ENCODE measurements at places on chromosomes 16 and 17.

GRCh38 chr17:52158450-52159042, at the start of gene CA10:
TSS of gene CA10 (minus strand) at chr17:52158714.
- peak; percentile 14 for DNase-seq

GRCh38 chr17:47852113-47852949, 1.4 kb upstream of the SP6 start:
- DNase-seq = no peak

- DNase-seq = peak; percentile 25
Observed at GRCh38 chr17:73710095-73710592, 65.9 kb upstream of the SDK2 start.

DNA sequence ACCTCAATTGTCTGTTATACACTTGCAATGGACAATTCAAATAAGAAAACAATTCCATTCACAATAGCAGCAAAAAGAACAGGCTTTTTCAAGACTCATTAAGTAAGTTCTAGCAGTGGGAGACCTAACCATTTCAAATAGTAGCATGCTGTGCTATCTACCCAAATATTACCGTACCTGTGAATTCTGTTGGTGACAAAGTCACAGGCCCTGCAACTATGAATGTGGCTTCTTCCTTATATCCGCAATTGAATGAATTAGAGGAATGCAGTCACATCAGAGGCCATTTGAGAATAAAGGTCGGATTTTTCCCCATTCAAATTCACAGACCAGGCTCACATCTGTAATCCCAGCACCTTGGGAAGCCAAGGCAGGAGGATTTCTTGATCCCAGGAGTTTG, 800 bp upstream of the NME4 start:
- DNase-seq = no peak

GRCh38 chr17:66935717-66936116, 28.8 kb upstream of the CACNG4 start:
- DNase-seq = no peak

DNA sequence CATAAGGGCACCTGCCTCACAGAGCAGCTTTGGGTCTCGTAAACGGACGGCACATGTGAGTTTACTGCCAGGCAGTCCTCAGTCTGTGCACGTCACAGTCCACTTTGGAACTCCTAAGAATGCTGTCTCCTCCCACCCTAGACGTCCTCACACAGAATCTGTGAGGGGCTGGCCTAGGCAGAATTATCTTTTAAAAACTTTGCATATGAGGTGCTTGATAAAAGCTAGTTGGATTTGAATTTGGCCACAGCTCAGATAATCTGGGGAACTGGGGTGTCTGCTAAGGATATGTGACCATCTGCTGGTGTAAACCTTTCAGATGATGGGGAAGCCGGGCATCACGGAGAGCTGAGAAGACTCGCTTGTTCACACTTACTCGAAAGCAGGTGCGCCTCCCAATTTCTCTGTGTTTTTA, 64.4 kb downstream of the METRNL start:
- no peak for DNase-seq

DNA sequence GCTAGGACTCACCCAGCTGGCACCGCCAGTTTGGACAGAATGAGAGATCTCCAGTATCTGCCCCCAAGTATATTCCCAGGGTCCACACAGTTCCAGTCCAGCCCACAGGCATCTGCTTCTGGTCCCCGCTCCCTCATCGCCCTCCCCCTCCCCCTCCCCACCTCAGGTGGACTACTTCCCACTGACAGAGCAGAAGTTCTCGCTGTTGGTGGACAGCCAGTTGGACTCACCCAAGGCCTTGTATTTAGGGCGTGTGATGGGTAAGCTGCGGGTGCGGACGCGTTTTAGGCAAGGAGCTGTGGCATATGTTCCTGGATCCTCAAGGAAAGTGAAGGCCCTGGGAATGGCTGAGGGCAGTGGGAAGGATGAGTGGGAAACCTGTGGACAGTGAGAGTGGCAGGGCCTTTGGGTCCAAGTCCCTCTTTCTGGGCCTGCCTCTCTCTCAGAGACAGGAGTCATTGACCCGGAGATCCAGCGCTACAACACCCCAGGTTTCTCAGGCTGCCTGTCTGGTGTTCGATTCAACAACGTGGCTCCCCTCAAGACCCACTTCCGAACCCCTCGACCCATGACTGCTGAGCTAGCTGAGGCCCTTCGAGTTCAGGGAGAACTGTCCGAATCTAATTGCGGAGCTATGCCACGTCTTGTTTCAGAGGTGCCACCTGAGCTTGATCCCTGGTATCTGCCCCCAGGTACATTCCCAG, 14.9 kb downstream of the CNTNAP1 start:
- no peak for DNase-seq

DNA sequence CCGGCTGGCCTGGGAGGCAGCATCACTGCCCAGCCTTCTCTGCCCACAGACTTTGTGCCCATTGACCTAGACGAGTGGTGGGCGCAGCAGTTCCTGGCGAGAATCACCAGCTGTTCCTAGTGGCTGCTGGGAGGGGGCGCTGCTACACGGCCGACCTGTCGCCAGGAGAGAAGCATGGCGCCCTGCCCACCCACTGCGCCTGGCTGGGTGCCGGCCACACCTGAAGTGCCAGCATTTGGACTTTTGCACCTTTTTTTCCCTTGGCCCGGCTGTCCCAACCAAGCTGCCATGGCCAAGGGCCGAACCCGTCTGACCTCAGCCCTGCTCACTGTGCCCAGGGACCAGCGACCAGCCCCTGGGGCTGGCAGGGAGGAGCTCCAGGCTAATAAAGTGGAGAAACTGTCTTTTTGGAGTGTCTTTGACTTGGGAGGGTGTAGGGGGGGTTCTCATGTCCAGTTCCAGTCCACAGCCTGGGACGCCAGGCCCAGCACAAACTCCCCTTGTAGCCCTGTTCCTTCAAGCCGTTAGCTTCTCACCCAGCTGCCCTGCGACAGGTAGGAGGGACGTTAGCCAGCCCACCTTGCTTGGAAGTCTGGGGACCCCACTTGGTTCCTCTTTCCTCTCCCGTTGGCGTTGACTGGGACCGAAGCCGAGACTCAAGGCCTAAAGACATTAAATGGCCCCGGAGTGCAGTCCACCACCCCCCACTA, 939 bp upstream of the WDR90 start:
- DNase-seq = no peak

DNA sequence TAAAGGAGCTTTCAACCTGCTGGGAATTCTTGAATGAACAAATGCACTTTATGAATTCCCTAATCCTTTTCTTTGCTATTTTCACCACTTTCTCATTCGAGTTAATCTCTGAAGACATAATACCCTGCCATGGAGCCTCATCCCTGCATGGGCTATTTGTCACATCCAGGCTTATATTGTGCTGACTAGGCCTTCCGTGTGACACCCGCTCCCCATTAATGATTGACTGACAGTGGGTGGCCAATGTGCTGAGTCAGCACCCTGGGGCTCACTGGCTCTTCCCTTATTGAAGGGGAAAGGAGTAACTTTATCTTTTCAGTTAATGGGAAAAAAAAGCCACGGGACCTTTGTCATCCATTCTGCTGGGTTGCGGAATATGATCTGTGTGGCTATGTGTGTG, 1024.8 kb upstream of the EEF2KMT start:
- no peak for DNase-seq

DNA sequence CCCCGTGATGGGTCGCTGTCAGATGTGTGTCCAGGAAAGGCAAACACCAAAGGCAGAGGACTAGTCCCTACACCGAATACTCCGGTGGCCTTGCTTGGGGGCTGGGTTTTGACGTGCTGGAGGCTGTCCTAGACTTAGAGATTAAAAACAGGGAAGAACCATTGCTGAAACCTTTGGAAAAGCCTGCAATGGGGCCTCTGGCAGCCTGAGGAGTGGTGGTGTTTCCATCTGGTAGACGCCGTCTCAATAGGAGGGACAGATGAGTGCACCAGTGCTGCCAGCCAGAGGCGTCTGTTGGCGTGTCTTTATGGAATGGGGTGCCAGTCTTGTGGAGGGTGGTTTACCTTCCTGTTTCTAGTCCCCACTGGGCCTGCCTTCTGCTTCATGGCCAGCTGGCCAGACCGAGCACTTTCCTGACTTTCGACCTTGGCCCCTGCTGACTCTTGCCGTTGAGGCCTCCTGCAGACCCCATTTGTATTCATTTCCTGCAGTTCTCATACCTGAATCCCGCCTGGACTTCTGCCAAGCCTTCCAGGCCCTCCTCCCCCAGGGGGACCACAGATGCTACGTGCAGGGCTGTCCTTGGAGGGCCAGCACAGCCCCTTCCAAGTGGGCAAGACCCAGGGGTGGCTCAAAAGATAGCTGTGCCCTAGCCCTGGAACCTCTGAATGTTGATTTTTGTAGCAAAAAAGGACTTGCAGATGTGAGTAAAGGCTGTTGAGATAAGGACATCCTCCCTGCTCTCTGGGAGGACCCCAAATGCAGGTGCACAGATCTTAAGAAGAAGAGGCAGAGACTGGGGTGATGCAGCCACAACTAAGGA, 1.9 kb upstream of the DNASE1 start:
- no peak for DNase-seq

GRCh38 chr17:31802502-31802901, 56.5 kb downstream of the COPRS start:
- DNase-seq = no peak

DNA sequence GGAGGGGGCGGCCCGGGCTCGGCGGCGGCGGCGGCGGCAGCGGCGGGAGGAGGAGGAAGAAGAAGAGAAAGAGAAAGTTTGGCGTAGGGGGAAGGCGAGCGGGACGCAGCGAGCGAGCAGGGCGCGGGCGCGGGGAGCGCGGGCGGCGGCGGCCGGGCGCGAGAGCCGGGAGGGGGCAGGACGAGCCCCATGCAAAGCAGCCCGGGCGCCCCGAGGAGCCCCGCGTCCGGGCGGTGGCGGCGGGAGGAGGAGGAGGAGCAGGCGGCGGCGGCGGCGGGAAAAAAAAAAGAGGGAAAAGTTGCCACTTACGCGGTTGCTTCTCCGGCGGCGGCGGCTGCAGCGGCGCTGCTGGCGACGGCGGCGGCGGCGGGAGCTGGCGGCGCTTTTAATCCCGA, 10.3 kb upstream of the ZFHX3 start:
- DNase-seq = no peak

DNA sequence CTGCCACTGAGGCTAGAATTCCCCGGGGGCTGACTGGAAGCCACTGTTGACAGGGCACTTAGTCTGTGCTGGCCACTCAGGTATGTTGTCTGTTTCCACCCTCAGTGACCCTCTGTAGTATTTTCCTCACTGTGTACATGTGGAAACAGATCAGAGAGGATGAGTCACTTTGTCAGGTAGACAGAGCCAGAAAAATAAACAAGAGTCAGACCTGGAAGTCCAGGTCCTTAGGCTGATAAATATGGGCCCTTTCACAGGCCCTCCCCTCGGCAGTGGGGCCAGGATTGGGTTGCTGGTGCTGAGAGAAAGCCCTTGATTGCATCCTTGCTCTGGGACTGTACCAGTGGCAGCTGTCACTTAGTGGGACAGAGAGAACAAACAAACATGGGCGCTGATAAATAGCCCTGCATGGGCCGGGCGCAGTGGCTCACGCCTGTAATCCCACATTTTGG, 21.3 kb downstream of the PGS1 start:
- no peak for DNase-seq

- no peak for DNase-seq
Observed at GRCh38 chr16:65547772-65548446, 426.0 kb upstream of the CDH11 start.

- DNase-seq = no peak
Observed at GRCh38 chr16:49462362-49462988, 88.9 kb downstream of the C16orf78 start.

- peak; percentile 32 for DNase-seq
Observed at GRCh38 chr17:1908699-1909309, 79.0 kb downstream of the RPA1 start.

- DNase-seq = no peak
Observed at GRCh38 chr16:11621920-11622651, 35.4 kb upstream of the LITAF start.

DNA sequence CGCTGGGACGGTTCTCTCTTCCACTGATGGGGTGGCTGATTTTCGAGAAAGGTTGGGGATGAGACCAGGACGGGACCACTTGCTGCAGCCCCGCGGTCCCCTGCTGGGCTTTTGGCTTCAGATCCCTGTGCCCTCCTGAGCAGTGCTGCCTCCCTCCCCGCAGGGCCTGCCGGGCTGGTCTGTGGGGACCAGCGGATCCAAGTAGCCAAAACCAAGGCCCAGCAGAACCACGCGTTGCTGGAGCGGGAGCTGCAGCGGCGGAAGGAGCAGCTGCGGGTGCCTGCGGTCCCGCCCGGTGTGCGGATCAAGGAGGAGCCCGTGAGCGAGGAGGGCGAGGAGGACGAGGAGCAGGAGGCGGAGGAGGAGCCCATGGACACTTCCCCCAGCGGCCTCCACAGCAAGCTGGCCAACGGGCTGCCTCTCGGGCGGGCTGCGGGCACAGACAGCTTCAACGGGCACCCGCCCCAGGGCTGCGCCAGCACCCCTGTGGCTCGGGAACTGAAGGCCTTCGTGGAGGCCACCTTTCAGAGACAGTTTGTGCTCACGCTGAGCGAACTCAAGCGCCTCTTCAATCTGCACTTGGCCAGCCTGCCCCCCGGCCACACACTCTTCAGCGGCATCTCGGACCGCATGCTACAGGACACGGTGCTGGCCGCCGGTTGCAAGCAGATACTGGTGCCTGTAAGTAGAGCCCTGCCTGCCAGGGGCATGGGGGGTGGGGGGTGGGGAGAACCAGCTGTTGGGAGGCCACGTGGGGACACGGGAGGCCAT, 28.6 kb downstream of the POLR3E start:
- DNase-seq = no peak

GRCh38 chr16:68445458-68445857, 2.9 kb downstream of the SMPD3 start:
- DNase-seq = peak; percentile 7

Measured in anterior cingulate cortex (tissue), 58 donors.